GM20000 (cell line): ENCODE measurements at places on chromosomes 11 and 22.

- no peak for DNase-seq
These were observed 811.4 kb downstream of the BRD1 start for GRCh38 chr22:49015993-49016908.

GRCh38 chr11:93704237-93704636, 37.1 kb downstream of the TAF1D start:
- DNase-seq, result no peak

GRCh38 chr11:120028181-120028896, 109.6 kb downstream of the TRIM29 start:
- no peak for DNase-seq

- DNase-seq, result no peak
These were observed 2.3 kb downstream of the TUBGCP6 start for GRCh38 chr22:50242406-50242949.

GRCh38 chr11:105334025-105334714, 194.6 kb upstream of the CARD18 start:
- no peak for DNase-seq

DNA sequence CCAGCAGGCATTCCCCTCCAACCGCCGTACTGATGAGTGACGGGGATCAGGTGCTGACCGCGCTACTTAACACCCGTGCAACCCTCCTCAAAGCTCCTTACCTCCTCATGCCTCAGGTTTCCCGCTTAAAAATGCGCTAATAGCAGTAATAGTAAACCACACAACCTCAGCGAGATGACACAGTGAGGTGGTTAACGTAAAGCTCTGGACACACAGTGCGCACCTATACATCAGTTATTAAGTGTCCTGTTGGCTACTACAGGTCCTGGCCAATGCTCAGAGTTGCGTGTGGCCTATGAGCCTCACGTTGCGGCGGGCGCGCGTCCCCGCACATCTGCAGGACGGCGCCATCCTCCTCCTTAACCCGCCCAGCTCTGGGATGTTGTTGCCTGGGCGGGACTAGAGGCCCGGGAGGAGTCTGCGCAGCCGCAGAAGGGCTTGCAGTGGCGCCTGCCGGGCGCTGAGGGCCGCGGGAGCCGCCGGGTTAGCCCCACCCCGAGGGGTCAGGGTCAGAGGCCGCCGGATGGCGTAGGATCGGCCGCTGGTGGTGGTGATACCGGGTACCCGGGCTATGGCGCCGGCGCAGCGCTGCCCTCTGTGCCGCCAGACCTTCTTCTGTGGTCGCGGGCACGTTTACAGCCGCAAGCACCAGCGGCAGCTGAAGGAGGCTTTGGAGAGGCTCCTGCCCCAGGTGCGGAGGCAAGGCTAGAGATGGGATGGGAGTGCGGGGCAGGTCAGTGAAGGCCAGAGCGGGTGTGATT, at the start of gene CENATAC:
Gene CENATAC (plus strand): TSS at position 512 of the 761 bp plus-strand sequence. CDS start 60 bp downstream, at position 572.
- peak; percentile 99 for DNase-seq

DNA sequence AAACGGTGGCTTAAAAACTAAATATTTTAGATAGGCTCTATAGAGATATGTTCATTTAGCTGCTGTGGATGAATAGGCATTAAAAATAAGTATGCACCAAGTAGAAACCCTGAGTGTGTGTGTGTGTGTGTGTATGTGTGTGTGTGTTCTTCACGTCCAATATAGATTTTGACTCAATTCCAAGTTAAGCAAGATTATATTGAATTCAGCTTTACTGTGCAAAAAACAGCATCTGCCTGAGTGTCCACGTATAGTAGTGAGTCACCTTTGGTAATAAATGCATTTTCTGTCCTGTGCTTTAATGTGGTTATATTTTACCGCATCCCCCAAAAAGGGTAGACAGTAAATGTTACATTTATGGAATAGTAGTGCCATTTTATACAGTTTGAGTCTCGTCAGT, 71.2 kb downstream of the PDHX start:
- no peak for DNase-seq
